ENCODE measurements at places on chromosomes 13 and 19. TPM values are rescaled to one million over a fixed set of nuclear protein-coding genes. Genes with fewer than 3 reads are reported as not detected.

The KLK5 gene
- not detected for total RNA-seq

DNA sequence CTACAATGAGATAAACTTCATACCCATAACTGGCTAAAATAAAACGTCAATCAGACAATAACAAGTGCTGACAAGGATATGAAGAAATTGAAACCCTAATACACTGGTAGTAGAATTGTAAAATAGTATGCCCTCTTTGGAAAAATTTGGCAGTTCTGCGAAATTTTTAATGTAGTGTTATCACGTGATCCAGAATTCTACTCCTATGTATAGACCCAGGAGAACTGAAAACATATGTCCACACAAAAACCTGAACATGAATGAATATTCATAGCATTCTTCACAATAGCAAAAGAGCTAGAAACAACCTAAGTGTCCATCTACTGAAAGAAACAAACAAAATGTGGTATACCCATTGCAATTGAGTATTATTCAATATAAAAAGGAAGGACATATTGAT lies 14.2 kb upstream of the MYO16 start:
- no peak for DNase-seq

The PTGER1 gene
- total RNA-seq, result 0.60 TPM

DNA sequence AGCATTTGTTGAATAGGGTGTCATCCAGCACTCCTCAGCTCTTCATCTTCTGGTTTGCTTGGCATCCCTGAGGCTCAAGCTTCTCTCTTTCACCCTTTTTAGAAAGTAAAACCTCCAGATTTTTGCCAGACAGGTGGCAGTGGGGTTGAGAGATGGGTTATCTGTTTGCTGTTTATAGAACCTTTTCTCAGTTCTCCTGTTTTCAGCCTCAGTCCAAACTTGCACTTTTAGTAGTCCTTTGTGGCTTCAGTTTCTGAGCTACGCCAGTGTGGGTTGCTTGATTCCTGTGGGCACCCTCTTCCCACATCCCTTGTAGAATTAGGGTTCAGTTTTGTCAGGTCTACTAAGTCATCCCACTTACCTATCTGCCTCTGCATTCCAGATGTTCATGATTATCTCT lies 147.9 kb downstream of the PAN3 start:
- no peak for DNase-seq

DNA sequence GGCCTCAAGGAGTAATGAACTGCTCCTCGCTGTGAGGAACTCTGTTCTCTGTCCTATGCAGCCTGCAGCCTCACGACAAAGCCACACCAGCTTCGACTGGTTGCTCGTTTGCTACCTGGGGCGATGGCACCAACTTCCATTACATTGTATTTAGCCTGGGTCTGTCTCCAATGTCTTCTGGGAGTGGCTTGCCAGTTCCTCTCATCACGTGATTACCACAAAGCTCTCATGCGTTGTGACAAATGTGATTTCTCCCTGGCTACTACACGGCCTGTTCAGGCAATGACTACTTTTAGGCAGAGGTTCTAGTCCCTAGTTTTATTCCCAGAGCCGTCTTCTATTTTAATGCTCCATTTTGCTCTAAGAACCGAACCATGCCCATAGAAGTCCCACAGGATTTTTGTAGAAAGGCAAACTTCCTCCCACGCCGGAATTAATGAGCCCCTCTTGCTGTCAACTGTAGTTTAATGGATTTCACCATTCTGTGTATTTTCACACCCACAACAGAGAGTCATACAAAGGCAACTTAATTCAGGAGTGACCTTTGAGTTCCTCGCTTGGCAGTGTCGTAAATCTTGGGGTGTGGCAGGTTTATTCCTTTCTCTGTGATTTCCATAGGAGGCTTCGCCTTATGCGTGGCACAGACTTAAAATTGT lies 351.9 kb downstream of the EFNB2 start:
- DNase-seq, result no peak
